ENCODE measurements at places on chromosomes 3 and 15.

DNA sequence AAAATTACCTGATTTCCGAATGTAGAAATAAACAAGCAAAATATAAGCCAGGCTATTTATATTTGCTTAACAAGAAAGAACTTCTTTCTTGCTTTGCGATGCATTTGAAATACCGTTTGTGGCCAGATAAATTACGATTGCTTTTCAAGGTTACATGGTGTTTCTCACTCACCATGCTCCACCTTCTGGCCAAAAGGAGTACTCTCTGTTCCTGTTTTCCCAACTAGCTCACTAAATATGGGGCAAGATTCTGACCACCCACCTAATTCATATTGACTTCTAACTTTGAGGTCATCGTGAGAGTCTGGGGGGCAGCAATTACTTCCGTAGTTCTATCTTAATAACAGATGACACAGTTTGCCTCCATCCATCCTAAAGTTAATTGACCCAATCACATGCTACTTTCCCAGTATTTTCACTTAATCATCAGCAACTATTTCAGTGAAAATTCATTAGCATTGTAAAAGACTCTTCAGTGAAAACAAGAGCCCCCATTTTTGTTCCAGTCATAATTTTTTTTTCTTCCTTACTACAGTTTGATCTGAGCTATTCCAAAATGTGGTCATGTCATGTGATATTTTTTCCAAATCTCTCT lies 25.9 kb downstream of the ACP3 start:
- peak; percentile 84 for DNase-seq

GRCh38 chr3:187679638-187680396 lies 9.6 kb upstream of the SST start:
- peak; percentile 80 for DNase-seq

DNA sequence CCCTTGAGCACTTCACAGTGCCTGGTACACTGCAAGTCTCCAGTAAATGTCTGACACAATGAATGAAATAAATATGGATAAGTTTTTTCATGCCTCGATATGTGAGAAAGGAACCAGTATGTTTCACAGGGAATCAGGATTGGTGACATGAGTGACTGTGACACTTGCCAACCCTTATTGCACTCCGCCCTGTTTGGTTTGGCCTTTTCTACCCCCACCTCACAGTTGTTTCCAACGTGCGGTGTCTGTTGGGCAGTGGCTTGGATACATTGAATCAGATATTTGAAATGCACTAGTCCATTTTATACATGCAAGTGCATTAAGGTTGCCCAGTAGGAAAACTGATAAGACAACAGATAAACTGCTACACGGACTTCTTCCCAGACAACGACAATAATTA lies 2.0 kb downstream of the NPHP3 start:
- no peak for DNase-seq

DNA sequence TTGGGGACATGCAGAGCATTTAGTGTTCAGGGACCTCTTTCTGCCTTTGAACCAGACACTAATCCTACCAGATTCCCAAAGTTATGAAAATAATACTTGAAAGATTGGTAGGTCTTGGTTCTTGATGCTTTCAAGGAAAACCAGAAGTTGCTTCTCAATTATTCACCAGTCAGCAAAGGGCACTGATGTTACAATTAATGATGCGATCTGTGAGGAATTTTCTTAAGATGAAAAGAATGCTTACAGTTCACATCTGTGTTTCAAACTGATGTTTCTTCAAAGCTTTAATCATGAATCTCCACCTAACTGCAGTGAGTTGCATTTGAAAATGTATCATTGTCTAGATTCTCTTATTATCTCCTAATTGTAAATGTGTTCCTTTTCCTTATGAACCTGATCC lies 161.0 kb downstream of the NAALADL2 start:
- DNase-seq = no peak

- peak; percentile 40 for DNase-seq
Observed at GRCh38 chr3:127831723-127832172, 9.4 kb upstream of the MGLL start.

DNA sequence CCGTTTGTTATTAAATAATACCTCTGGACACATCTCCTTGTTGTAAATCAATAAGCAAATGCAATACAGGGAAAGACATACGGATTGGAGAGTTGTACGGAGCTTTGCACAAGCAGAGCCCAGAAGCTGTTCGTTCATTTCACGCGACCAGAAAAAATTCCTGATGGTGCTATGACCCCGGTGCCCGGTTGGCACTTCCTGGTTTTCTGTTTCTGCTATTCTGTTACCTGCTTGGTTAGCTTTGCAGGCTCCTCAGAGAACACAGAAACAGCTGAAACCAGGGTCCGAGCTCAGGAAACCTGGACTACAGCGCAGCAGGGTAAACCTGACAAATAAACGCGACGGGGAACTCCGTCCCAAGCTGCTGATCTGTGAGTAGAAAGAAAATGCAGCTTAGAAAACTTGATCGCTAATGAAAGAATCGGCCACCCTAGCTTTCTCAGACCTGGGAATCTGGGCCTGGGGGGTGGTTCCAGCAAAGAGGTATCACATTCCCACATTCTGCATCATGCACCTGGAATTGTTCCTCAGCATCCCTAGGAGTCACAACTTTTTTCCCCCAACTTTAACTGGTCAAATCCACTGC lies 845 bp downstream of the CNTN3 start:
- DNase-seq = no peak

DNA sequence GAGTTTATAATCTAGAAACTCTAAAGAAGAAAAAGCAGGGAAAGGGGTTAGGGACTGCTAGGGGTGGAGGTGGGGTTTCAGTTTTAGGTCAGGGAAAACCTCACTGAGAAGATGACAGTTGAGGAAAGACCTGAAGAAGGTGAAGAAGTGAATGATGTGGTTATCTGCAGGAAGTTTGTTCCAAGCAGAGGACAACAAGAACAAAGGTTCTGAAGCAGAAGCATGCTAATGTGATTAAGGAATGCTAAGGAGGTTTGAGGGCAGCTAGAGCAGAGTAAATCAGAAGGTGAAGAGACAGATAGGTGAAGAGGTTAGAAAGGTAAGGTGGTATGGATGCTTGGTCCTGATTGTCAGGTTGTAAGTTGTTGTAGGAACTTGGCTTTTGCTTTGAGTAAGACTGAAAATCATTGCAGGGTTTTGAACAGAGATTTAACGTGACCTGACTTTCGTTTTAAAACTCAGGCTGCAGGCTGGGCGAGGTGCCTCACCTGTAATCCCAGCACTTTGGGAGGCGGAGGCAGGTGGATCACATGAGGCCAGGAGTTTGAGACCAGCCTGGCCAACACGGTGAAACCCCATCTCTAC lies 8.6 kb downstream of the OXSR1 start:
- no peak for DNase-seq

DNA sequence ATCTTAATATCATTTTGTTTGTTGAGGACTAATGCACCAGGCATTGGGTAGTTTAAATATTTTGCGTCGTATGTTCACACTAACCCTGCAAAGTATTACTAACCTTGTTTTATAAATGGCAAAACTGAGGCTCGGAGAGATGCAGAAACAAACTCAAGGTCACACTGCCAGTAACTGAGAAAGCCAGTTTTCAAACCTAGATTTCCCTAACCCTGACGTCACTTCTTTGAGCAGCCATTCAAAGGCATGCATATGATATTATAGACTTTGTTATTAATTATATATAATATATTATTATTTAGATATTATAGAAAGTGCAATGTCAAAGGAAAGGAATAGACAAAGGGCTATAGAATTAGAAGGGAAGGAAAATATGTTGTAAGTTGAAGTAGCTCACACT lies 167.6 kb upstream of the EOMES start:
- no peak for DNase-seq

DNA sequence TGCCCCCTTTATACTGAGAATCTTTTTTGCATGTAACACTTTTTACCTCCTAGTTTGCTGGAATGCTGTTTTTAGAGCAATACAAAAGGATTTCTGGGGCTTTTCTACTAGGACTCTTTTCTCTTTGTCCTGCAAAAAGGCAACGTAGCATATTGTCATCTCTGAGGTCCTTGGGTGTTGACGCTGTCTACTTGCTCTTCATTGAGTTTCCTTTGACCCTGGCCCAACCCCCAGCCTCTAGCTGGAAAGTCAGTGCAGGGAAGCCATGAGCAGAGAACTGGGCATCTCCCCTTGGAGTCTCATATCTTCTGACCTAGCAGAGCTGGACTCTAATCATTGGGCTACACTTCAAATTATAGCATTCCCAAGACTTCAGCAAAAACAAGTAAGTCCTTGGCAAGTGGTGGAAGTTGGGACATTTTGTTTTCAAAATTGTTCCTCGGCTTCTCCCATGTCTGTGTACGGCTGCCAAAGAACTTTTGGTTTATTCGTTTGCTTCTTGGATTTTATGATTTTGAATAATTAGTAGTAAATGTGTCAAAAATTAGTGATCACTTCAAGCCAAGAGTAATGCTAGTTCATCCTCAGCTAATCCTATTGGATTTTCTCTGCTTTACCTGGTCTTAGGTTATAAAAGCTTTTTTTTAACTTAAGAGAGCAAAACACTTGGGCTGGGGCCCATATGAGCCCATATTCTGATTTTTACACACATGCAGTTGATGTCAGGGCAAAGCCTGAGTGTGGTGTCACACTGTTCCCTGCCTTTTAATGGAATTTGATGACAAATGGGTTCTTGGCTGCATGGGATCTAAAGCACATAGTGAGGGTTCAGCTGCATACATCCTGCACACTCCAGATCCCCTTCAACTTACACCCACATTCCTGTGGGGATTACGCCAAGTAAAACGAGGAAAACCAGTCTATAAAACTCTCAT lies 419.5 kb upstream of the C2CD4B start:
- no peak for DNase-seq

DNA sequence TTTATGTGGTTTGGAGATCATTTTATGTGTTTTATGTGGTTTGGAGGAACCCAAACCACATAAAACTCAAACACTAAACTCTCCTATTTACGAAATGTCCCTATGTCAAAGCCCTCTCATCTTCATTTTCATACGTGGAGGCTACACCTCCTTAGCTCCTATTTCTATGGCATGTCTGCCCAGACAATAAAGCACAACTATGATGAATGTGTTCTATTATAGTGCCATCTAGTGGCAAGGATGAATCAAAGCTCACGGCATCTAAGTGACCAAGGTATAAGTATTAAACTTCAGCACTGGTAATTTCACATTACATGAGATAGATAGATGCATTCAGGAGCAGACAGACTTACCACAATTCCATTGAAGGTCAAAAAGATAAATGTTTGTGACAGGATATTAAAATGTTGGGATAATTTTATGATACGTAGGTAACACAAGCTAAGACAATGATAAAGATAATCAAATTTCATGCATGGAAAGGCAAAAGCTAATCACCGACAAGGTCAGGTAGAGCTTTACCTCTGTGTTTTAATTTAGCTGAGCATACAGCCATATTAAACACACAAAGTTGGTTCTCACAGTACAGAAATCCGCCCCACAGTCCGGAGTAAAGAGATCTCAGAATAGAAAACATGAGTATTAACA lies 130.6 kb upstream of the FHIT start:
- peak; percentile 24 for DNase-seq

- no peak for DNase-seq
Observed at GRCh38 chr3:126023390-126023789, 54.4 kb downstream of the ROPN1B start.

DNA sequence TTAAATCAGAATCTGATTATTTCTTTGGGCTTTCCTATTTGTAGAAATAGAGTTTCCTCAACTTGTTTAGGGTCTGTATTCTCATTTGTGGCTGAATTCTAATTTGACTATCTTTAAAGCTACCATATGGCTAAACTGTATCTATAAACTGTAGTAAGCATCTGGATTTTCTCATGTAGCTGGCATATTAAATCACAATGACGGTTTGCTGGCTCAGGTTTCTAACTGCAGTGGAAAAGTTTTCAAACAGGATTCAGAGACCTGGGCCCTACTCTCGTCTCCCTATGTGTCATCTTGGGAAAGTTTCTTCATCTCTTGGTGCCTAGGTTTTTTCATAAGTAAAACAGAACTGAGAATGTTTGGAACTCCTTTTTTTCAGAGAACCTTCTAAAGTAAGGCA lies 68.3 kb downstream of the GALK2 start:
- peak; percentile 93 for DNase-seq

DNA sequence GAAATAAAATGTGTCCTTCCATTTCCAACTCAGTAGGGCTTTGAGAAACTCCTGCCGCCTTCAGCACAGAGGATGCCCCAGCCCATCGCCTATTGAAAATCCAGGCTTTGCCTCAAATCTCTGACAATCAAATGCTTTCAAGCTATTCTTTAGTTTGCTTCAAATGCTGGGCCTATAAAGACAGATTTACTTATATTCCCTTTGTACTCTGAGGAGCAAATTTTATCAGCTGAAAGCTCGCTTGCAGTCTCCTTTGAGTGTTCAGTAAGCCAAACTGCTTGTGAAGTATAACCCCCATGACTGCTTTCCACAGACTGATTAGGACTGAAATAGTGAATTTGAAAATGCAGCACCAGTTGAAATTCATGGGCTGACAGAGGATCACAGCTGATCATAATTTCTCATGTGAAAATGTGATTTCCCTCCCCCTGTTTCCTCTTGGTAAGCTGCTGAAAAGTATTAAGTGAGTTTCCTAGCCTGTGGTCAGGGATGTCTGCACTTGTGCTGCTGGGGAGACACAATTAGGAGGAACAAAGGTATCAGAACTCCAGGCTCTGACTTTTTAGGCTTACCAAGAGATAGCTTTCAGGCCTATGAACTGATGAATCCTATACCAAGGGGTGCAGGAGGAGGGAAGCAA lies 563.4 kb upstream of the TGFBR2 start:
- no peak for DNase-seq

- no peak for DNase-seq
Observed at GRCh38 chr3:77342688-77343087, 302.8 kb downstream of the ROBO2 start.

- DNase-seq = no peak
Observed at GRCh38 chr3:31833391-31834190, 147.5 kb downstream of the OSBPL10 start.

DNA sequence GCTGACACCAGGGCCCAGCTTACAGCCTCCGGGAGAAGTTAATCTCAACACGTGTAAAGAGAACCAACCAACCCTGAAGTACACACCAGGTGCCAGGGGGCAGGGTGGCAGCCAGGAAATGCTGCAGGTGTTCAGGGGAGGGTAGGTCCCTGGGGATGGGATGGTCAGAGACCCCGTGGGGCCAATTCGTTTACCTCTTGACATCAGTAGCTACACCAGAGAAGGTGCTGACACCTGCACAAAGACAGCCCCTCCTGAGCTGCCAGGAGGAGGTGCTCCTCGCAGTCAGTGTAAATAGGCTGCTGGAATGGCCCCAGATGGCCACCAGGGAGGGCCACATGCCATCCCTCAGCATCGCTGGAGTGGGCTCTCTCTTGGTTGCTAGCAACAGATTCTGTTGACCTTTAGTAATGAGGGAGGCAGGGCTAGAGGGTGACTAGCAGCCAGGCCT lies 52.8 kb downstream of the CORO2B start:
- no peak for DNase-seq

DNA sequence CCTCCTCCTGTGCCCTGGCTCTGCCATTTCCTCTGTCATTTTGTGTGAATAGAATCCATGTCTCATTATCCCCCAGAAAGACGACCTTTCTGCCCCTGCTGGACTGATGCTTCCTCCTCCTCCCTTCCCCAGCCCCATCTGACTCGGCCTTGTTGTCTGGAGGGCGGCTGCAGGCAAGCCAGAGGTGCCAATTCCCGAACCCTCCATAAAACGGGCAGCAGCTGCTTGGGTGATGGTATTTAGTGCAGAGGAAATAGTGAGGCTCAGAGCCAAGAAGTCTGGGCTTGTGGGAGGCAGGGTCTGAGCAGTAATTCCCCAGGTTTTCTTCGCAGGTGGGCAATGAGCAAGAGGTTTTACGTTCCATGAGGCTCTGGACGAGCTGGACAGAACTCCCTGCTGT lies 71.2 kb downstream of the ITGA11 start:
- no peak for DNase-seq

All from cardiac fibroblast (primary cell).